ENCODE measurements at places on chromosomes 6 and 20.

- no peak for DNase-seq
Measured at GRCh38 chr20:42063141-42063540, 445.0 kb upstream of the CHD6 start.

- no peak for DNase-seq
Measured at GRCh38 chr6:84035484-84035883, 1.9 kb downstream of the MRAP2 start.

- no peak for DNase-seq
Measured at GRCh38 chr20:5895626-5896025, 54.7 kb downstream of the TRMT6 start.

DNA sequence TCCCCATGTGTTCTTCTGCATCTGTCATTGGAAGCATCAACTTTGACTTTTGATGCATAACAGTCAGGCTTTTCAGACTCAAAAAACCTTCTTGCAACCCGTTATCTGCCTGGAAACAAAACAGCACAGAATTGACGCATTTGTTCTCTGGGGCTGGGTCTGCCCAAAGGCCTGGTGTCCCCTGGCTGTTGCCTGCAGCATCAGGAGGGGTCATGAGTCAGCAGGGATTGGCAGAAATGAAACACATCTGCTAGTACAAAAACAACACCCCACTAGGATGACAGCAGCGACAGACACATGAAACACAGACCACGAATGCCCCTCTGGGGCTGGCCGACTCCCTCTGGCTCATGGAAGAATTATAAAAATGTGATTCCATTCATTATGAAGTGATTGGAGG lies 157.6 kb upstream of the INSM1 start:
- DNase-seq, result no peak

DNA sequence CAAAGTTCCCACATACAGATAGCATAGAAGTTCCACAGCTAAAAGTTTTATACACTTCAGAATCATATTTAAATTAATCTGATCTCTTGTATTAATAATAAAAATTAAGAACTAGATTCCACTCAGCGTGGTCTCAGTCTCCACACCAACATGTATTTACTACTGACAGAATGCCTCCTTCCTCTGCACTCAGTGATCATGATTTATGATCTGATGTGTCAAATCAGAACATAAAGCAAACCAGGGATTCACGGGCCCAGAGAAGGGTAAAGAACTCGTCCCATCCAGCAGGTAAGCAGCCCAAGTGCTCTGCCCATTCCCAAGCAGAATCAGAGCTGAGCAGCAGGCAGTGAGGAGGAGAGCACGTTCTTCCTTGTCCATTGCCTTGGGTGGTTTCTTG lies 14.2 kb upstream of the ATRN start:
- DNase-seq, result no peak

DNA sequence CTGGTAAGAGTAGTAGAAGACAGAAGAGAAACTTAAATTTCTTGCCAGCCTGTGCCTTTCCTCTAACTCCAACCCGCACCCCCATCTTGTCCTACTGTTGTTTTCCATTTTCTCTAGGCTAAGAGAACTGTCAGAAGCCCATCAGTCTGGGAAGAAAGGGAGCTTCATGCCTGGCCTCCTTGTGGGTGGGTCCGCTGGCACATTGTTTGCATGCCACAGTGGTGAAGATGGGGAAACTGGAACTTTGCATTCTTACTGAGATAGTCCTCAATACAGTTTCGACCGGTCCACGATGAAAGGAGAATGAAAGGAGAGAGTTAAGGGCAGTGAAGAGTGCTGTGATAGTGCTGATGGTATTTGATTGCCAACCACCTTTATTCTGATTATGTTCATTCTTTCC lies 103.1 kb downstream of the TCP11 start:
- DNase-seq, result no peak

DNA sequence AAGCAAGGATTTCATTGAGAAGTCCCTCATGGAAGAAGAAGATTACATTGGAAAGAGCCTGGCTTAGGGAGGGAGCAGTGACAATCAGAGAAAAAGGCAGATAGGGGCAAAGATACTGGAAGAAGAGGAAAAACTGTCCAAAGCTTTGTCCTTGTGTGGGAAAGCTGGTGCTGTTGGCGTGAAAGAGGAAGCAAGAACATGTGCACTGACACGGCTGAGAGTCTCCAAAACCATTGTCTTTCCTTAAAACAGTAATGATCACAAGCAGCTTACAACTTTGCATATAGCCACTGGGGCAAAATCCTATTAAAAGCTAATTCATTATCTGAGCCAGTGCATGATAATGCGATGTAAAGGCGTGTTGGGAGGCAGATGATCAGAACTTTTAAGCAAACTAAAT lies 85.1 kb upstream of the ESR1 start:
- no peak for DNase-seq

DNA sequence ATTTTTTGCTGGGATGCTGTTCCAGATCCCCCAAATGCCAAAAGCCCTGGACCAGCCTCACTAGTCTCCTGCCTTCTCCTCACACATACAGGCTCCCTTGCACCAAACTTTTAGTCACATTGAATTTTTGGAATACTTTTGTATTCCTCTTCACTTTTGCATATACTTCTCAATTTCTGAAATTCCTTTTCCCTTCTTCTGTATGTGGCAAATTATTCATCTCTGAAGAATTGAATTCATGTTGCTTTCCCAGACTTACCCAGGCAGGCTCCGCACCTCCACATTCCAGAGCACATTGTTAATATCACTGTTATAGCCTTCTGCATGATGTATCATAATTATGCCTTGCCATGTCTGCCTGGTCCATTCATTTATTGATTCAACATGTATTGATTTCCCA lies 255.3 kb upstream of the POU3F2 start:
- DNase-seq, result no peak

DNA sequence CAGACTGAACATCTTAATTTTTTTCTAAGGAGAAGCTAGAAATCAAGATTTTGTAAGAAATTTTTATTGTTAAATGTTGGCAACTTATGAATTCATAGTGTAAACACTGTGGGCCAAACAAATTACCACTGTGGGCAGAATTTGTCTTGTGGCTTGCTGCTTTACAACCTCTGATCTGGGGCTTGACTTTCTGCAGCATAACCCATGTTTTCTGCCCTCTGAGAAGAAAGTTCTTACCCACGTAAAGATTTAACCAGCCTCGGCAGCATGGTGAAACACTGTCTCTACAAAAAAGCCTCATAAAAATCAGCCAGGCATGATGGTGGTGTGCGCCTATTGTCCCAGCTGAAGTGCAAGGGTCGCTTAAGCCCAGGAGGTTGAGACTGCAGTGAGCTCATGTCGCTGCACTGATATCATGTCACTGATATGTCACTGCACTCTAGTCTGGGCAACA lies 12.9 kb downstream of the ITCH start:
- no peak for DNase-seq

GRCh38 chr20:3679749-3680700 lies 1.8 kb downstream of the ADAM33 start:
- DNase-seq, result no peak

GRCh38 chr6:8157839-8158238 lies 55.5 kb upstream of the EEF1E1 start:
- DNase-seq, result no peak

DNA sequence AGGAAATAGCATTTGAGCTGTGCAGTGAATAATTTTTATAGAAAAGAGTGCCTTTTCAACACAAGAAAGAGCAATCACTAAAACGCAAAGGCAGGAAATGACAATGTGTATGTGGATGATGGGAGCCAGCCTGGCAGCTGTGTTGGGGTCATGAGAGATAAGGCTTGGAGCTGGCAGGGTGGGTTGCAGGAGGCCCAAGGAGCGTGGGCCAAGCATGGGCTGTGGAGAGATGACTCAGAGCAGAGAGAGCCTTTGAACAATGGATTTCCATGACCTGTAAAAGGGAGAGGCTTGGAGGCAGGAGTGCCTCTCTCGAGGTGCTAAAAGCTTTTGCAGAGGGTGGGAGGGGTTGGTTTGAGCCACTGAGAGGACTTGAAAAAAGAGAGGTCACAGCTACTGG lies 6.6 kb upstream of the TBC1D7 start:
- DNase-seq, result no peak

DNA sequence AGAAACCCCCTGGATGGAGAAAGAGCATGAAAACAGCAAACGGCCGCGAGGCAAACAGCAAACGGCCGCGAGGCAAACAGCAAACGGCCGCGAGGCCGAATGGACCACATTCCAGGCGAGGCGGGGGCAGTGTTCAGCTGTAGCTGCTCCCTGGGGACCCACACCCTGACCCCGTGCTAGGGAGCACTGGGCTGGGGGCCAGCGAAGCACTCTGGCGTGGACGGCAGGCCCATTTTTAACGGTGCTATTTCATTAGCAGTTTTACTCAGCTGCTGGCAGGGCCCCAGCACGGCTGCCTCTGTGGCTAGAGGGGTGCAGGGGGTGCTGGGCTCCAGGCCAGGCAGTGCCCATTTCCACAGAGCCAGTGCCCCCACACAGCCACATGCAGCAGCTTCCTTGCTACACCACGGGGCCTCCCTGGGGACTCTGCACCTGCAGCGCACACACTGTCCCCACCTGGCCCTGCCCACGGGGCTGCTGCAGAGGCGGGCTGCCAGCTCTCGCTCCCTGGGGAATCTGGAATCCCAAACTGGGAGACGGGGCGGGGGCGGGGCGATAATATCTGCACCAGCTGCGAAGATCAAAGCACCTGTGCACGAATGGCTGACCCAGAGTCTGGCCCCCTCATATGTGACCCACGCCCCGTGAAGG lies 35.6 kb upstream of the SLCO4A1 start:
- DNase-seq, result no peak

GRCh38 chr6:151958332-151958731 lies 150.8 kb downstream of the ESR1 start:
- no peak for DNase-seq

GRCh38 chr6:152698692-152699091 lies 995 bp downstream of the MYCT1 start:
- no peak for DNase-seq

DNA sequence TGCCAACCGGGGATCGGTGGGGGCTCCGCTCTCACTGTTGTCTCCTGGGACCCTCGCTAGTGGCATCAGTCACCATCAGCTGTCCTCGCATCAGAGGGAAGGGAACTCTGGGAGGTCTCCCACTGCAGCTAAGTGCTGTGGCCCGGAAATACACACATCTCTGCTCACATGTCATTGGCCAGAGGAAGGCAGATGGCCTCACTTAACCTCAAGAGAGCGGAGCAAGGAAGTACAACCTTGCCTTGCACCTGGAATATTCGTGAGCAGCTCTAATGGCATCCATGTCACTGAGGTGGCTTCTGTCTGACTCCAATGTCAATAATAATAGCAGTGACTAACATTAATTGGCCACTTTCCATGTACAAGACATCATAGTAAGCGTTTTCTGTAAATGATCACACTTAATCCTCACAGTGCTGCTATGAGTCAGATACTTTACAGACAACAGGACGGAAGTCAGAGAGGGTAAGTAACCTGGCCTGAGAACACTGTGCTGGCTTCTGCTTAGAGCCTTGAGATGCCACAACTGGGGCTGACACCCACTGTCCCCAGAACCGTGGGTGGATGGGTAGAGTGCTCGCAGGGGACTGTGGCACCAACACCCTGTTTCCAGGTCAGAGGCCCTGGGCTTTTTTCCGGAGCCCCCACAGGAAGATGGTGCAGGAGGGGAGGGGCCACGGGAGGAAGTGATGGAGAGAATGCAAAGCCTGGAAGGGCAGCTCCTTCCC lies 6.0 kb downstream of the LHFPL5 start:
- no peak for DNase-seq

GRCh38 chr6:57147955-57148858 lies 23.9 kb upstream of the BAG2 start:
- no peak for DNase-seq

GRCh38 chr6:110550353-110550752 lies 73.9 kb upstream of the SLC22A16 start:
- no peak for DNase-seq

DNA sequence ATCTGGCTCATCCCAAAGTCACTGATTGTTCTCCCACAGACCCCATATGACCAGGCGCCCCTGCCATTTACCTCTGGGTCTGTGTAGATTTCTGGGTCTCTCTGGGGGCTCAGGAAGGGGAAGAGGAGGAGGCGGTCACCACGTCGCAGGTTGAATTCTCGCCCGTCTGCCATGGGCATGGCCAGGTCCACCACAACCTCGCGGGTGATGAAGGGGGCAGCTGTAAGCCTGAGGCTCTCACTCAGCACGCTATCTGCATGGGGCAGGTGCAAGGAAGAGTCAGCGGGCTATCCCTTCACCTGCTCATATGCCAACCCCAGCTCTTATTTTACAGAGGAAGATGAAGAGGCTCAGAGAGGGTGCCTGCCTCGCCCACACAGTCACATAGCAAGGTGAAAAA lies 30.5 kb upstream of the KCNB1 start:
- DNase-seq, result no peak

DNA sequence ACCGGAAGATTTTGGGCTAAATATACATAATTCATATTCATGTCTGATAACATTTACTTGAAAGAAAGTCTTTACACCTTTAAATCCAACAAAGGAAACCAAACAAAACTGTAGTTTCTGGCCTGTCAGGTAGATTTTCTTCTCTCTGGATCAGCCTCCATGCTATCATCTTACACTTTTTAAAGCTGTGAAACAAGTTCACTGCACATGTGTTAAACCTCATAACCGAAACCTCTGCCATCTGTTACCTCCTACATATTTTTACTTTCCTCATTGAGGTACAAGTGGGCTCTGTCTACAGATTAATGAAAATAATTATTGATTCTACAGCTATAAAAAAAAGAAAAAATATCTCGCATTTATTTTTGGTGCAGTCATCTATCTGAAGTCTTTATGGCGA lies 149.9 kb downstream of the RALGAPA2 start:
- DNase-seq, result no peak

- DNase-seq, result peak; percentile 38
Measured at GRCh38 chr6:149701714-149702113, 16.2 kb downstream of the LATS1 start.

DNA sequence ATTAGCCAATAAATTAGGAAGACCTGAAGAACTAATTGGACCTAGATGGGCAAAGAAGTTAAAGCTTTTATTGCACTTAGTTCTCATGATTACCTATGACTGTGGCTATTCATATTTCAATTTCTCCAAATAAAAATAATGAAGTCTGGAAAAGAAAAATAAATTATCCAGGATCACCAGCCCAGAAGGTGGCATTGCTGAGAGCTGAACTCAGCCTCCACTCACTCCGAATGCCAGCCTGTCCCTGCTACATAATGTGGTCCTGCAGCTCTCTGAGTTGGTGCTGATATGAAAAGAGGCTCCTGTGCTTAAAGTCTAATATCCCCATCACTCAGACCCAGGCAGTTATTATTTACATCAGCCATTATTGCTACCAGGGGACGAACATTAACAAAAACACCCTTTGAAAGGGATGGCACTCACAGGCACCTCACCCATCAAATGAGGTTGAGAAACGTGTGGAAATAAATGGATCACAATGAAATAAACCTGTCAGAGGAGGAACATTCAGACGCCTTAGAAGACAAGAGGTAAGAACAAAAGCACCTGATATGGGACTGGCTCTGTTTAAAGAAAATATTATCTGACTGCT lies 649.7 kb upstream of the CHD6 start:
- DNase-seq, result no peak

- no peak for DNase-seq
Measured at GRCh38 chr20:3433744-3434143, 26.3 kb upstream of the DNAAF9 start.

GRCh38 chr20:46631212-46631869 lies 19.9 kb downstream of the SLC13A3 start:
- DNase-seq, result no peak

Data from H9 (cell line).